Natural killer cell (primary cell): ENCODE measurements at places on chromosomes 2 and 18. TPM values are rescaled to one million over a fixed set of nuclear protein-coding genes. Genes with fewer than 3 reads are reported as not detected.

DNA sequence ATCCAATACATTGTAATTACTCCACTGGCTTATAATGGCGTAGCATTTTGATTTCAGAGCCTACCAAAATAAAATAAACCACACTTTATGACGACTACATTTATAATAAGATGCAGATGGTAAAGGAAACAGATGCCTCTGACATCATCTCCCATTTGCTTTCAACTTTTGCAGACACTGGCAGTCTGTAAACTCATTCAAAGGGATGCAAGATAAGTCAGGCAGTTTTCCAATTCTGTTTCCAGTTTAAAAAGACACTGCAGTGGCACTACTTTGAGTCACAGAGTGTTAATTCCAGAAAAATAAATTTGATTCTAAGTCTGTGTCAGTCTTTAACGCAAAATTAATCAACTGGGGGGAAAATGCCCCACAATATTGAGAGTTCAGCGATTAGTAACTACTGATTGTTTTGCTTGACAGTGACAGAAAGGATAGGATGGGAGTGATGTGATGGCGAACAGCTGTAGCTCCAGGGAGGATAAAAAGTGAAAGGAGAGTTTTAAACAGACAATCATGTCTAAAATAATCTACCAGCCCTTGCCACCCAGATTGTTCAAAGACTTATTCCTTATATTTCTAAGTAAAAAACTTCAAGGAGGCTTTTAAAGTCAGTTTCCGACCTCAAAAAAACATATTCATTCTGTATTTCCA lies 6.7 kb downstream of the DSEL start:
- H3K27me3 ChIP-seq, result peaks cover 2% of the 10 kb centered on the region
- H3K4me1 ChIP-seq, result no peaks in the 10 kb centered on the region
- no peaks in the 10 kb centered on the region for H3K36me3 ChIP-seq

DNA sequence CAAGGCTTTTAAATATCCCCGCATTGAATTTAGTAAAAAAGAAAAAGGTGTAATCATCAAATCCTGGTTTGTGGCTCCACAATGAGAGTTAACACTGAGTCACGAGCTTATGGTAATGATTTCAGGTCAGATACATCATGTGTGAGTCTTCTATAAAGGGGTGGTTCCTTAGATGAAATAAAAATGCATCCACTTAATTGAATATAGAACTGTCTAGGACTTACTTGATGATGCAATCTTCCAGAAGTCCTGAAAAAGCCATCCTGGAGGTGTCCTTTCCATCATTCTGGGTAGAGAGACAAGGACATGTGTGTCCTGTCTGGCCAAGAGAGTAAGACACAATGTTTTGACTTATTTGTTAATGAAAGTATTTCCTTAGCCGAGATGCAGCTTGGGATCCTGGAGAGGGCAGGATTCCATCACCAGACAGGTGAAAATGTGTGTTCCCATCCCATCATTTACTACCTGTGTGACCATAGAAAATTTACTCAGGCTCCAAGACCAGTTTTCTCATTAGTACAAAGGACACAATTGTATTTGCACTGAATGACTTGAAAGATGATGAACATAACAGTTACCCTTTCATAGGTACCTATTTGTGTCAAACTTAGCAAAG lies 1539.8 kb upstream of the PIK3C3 start:
- H3K4me3 ChIP-seq, result no peak overlapping the region
- H3K4me1 ChIP-seq, result no peaks in the 10 kb centered on the region
- DNase-seq, result no peak
- H3K27ac ChIP-seq, result no peak overlapping the region
- H3K27me3 ChIP-seq, result no peaks in the 10 kb centered on the region

CCDC74A gene
- 1.5 TPM for total RNA-seq

TP53I3 gene
- 2.6 TPM for total RNA-seq

DNA sequence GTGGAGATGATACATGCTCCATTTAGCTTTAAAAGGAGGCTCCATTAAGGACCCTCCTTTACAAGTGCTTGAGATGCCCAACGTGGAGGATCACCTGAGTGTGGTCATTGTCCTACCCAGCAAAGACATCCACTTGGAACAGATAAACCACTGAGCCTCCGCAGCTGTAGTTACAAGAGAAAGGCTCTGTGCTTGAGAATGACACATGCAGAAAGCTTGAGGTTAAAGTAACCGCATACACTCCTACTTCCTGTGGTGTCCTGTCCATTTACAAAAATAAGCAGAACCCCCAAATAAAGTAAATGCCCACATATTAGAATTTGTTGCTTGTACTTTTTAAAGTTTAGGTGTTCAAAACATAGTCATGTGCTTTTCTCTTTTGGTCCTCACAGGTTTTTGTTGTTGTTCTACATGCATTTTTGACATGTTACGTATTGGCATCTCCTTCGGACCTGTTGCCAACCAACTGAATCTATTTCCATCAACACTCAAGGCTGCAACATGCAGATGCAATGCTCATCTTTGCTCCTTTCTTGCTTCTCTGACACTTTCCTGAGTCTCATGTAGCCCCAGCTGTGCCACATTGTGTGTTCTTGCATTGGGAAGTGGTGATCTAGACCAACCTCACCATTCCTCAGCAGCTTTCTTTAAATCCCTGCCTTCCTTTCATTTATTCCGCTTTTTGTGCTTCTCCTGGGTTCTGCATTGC lies 56.0 kb downstream of the SERPINB7 start:
- H3K27ac ChIP-seq, result no peak overlapping the region
- no peak overlapping the region for H3K4me3 ChIP-seq
- DNase-seq, result no peak
- peaks cover 5% of the 10 kb centered on the region for H3K27me3 ChIP-seq
- H3K4me1 ChIP-seq, result peaks cover 8% of the 10 kb centered on the region

- no peak overlapping the region for H3K27ac ChIP-seq
- DNase-seq, result no peak
- no peaks in the 10 kb centered on the region for H3K4me1 ChIP-seq
- H3K4me3 ChIP-seq, result no peak overlapping the region
- no peaks in the 10 kb centered on the region for H3K27me3 ChIP-seq
Measured at GRCh38 chr2:209985874-209986273, 16.6 kb upstream of the RPE start.

DNA sequence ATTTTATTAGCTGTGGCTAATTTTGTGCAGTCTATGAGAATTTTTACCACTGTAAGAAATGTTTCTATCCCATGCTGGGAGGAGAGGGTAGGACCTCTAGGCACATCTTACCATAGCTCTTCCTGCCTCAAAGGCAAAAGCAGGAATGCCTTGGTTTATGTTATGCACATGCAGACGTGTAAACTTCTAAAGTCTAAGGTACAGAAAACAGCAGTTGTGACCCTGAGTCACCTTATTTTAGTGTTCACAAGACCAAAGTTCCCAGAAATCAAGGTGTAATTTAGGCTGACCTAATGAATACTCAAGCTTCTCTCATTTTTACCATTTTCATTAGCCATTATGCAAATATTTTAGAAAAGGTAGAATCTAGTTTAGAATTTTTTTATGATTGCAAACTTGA lies 15.4 kb upstream of the WIPF1 start:
- DNase-seq, result no peak
- H3K27ac ChIP-seq, result no peak overlapping the region
- H3K36me3 ChIP-seq, result peaks cover 2% of the 10 kb centered on the region
- no peaks in the 10 kb centered on the region for H3K27me3 ChIP-seq
- peaks cover 35% of the 10 kb centered on the region for H3K4me1 ChIP-seq
